Hematopoietic multipotent progenitor cell treated with erythropoietin and hydrocortisone succinate and interleukin-3 and kit ligand, for 15 days (in vitro differentiated cells): ENCODE measurements at places on chromosomes 7 and 10.

GRCh38 chr7:132490474-132490873, 85.8 kb downstream of the PLXNA4 start:
- DNase-seq, result no peak

GRCh38 chr10:86600296-86600695, 54.1 kb upstream of the OPN4 start:
- no peak for DNase-seq

DNA sequence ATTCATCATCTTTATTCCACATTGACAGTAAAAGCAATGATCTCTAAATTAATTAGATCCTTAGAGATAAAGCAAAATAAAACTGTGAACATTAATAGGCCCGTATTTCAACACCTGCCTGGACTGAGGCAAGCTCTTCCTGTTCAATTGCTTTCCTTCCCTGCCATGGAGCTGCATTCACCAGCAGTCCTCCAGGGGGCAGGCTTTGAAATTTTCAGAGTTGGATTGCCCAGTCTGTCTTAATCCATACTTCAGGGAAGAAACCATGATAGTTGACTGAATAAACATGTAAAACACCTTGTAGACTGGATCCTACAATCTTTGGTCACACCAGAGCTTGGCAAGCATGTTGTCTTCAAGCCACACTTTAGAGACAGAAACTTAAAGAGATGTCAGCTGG, 936.6 kb downstream of the NRG3 start:
- no peak for DNase-seq

- peak; percentile 60 for DNase-seq
Measured at GRCh38 chr10:49518982-49519578, 19.8 kb downstream of the ERCC6 start.

DNA sequence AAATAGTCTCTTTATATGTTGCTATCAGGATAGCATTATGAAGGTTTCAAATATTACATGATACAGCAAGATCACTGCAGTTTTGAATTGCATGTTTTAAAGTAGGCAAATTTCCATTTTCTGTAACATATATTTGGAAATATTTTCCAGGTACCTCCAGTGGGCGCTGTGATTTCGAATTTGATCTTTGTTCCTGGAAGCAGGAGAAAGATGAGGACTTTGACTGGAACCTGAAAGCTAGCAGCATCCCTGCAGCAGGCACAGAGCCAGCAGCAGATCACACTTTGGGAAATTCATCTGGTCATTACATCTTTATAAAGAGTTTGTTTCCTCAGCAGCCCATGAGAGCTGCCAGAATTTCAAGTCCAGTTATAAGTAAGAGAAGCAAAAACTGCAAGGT, 299.0 kb downstream of the MALRD1 start:
- no peak for DNase-seq
